Activated CD8-positive, alpha-beta memory T cell treated with anti-CD3 and anti-CD28 coated beads, Interleukin-2, amount 10 ng/mL, durations not matched to agents 7 days and 5 days (primary cell): ENCODE measurements at places on chromosomes 13 and 19.

DNA sequence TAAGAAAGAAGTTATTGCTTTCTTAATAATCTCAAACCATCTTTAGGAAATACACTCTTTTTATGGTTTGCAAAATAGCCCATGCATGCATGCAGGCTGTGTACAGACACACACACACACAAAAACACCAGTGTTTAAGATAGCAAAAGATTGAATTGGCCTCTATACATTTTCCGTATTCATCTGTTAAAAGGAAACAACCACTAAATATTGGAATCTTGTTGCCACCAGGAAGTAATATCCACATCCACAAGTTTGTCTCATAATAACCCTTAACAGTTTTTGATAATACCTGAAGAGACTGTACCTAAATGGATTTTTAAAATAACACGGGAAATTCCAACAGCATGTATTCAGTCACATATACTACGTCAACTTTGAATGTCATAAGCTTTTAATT is 7.3 kb upstream of the MAB21L1 start:
- DNase-seq, result no peak

DNA sequence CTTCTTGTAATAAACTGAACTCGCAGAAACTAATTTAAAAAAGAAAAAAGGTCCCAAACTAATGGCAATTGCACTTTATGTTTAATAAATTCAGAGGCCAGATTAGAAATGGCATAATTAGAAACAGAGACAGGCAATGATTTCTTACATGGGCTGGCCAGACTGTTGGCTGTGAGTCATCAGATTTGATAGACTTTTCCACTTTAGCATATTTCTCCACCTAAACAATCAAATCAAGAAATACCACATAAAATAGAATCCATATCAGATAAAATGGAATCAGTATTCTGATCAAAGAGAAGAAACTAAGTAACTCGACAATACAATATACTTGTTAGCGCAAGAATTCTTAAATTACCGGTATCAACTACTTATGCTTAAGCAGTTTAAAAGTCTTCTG is 29.0 kb downstream of the EXOSC8 start:
- no peak for DNase-seq

DNA sequence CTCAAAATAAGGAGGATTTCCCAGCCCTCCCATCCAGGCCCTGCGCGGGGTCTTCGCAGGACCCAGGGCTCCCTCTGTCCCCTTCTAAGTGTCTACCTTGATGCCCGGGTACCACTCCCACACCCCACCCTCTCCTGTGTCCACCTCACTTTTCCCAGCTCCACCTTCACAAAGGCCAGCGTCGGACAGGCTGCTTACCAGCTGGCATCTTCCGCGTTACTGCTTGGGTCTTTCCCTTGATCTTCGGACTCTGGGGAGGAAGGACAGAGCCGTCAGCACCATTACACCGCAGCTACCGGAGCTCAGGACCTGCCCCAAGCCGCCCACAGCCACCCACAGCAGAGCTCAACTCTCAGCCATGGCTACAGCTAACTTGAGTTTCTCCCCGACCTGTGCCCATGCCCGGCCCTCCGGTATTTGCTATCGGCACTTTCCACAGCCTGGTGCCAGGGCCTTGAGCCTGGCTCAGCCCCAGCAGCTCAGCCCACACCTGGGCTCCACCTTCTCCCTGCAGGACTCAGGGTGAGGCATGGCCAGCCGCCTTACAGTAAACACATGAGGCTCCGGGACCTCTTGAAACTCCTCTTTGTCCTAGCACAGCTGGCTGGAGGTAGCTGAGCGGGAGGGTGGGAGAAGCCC is 3.8 kb downstream of the C13orf46 start:
- no peak for DNase-seq

DNA sequence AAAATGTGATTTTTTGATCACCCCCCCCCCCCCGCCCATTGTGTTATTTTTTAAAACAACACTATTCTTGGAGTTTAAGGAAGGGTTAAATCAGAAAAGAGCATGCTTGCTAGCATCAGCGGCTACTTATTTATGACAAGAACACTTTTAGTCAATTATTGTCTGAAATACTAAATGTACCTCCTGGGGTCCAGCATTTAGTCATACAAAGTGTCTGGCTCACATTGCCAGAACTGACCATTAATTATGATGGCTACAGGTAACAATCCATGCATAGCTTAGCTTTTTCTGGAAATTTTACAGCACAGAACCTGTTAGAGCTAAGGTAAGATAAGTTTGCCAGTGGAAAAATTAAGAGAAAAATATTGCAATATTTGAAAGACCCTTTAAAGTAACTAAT is 90.1 kb downstream of the PCDH9 start:
- DNase-seq, result no peak

- no peak for DNase-seq
Measured at GRCh38 chr19:14354445-14354844, 26.8 kb upstream of the ADGRE5 start.

- no peak for DNase-seq
Measured at GRCh38 chr13:52009946-52010345, 1.3 kb downstream of the ATP7B start.

DNA sequence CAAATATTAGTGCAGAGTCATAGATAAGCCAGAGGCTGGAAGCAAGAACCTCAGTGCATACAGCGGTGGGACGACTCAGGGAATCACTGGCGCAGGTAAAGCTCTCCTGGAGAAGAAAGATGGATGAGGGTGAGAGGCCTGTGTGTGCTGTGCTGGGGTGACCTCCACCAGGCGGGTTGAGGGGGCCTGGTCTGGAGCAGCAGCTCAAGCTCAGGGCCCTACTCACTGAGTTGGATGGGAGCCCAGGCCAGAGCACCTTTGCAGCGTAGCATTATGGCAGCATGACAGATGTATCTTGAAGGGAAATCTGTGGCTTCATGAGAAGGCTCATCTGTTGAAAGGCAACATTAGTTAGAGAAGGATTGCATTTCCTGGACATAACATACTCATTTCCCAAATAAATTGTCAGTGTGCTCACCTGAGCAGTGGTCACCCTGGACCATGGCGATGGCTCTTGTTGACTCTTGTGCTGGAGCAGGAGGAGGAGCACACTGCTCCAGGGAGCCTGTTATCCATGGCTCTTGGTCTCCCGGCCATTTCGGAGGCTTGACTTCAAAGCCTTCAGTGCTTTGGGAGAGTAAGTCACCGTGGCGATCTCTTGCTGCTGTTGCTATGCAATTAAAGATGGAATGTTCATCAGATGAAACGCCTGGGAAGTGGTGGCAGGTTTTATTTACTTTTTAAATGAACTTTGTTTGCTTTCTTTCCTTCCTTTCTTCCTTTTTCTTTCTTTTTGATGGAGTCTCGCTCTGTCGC is 25.0 kb downstream of the HNRNPM start:
- no peak for DNase-seq

GRCh38 chr19:10975374-10976130 is 14.7 kb downstream of the SMARCA4 start:
- no peak for DNase-seq
